NK-92 treated with Interleukin-12 subunit alpha and Interleukin-12 subunit beta, amount 100 ng/mL, for 24 hours (cell line): ENCODE measurements at places on chromosomes 11 and 22.
A peak's percentile ranks its signal among the peaks of the same experiment; 100 is the strongest.

GRCh38 chr11:125519860-125520834 is 24.1 kb upstream of the FEZ1 start:
- DNase-seq: peak; percentile 58

DNA sequence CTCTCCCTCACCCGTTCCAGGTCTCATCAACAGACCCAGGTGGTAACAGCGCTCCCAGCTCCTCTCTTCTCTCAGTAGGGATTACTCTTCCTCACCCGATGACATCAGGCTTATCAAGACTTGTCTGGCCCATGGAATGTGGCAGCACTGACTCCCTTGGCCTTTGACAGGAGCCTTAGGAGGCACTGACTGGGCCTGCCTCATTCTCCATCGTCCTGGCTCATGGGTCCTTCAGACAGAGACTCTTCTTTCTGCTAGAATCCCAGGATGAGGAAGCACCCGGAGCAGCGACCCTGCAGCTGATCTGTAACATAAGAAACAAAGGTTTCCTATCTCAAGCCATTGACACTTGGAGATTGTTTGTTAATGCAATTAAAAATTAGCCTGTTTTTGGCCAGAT is 1063.6 kb downstream of the TBC1D22A start:
- DNase-seq: no peak

- DNase-seq: no peak
Observed at GRCh38 chr11:81897639-81898038, 836.0 kb downstream of the FAM181B start.

GRCh38 chr11:105612771-105613170 is 2.9 kb downstream of the GRIA4 start:
- no peak for DNase-seq

DNA sequence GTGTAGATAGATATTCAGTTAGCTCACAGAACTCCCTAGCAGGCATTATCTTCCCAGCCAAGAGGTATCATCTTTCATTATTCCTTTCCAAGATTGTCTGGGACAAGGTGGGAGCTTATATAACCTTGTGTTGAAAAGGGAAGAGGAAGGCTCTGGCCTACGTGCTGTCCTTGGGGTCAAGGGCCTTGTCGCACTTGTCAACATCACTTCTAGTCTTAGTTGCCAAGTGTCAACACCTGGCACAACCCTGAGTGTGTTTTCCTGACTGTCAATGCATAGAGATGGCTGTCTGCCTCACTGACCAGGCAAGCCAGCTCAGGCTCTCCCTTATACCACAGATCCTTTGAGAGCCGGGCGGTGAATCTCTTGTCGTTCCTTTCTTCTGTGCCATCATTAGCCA is 331.9 kb downstream of the CNTN5 start:
- no peak for DNase-seq

- no peak for DNase-seq
Observed at GRCh38 chr11:113980785-113981184, 5.9 kb downstream of the HTR3A start.

DNA sequence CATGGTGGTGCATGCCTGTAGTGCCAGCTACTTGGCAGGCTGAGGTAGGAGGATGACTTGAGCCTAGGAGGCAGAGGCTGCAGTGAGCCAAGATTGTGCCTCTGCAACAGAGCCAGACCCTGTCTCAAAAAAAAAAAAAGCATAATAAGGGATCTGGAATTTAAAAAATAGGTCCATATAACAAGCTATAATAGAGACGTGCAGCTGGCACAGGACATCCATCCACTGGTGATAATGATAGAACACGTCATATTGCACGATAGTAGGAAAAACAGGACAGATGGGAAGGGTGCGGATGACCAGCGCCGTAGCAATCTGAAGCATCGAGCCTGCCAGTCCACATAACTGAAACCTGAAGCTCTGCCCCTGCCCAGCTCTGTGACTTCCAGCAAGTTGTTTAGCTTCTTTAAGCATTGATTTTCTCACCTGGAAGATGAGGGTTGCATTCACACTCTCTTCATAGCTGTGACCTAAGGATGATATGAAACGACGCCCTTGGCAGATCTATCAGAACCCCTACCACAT is 60.3 kb upstream of the PRODH start:
- DNase-seq: no peak

DNA sequence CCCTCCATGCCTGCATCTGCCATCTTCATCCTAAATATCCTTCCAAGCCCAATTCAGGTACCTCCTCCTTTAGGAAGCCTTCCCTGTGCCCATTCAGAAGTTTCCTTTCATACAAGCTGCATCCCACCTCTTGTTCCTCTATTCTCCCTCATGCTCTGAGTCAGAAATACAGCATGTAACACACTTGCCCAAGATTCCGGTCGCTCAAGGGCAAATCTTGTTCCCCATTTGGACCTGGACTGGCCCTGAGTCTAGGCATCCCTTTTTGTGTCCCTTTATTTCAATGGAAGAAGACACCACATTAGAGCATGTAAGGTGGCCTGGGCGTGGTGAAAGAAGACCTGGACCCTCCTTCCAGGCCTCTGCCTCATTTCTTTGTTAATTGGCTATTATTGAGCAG is 38.5 kb downstream of the RTL6 start:
- DNase-seq: no peak

DNA sequence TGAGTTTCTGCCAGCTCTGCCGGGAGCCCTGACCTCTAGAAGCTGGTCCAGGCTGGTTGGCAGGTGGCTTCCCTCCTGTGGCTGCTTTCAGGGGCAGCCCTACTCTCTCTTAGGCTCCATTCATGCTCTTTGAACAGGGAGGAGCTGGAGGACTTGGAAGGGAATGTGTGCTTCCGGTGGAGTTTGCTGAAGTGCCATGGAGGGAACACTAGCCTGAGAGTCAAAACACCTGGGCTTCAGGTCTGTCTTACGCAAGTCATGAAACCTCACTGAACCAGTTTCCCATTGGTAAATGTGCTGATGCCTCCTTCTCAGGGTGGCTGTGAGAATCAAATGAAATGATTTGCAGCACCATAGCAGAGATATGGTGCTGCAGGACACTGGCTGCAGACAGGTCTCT is 224.5 kb downstream of the KIRREL3 start:
- no peak for DNase-seq

DNA sequence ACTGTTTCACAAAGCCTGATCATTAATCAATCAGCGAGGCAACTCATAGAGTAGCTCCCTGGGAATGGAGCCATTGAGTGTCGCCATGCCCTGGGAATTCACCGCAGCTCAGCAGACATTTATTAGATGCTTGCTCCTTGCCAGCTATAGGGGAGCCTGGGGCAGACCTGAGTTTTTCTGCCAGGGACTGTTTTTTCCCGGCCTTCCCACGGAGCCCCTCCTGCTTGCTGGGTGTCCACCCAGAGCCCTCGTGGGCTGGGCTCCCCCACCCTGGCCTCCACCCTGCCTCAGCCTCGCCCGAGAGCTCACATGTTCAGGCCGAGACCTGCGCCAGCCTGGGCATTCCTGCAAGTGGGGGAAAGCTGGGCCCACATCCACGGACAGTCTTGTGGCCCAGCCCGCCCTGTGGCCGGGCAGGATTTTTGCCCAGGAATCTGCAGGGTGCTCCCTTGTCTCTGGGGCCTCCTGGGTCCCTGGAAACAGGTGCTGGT is 64.9 kb downstream of the SMIM38 start:
- no peak for DNase-seq

DNA sequence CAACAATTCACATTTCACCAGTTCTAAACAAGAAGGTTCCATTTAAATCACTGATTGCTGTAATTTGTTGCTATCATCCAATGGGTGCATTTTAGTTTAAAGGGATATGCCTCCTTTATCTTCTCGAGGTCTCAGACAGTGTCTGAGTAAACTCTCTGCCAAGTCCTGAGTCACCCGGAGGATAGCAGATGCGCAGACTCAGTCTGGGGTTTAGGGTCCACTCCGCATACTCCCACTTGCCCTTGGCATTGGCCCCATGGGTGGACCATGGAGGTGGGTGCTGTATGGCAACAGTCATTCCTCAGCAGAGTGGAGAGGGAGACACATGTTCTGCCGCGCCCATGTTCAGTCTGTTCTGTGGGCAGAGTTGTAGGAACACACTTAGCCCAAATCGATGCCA is 65.4 kb upstream of the CRTAM start:
- no peak for DNase-seq

- DNase-seq: peak; percentile 40
Observed at GRCh38 chr11:12963792-12964536, 45.2 kb upstream of the RASSF10 start.

GRCh38 chr11:70510106-70510505 is 111.8 kb downstream of the CTTN start:
- DNase-seq: no peak

- no peak for DNase-seq
Observed at GRCh38 chr11:75387736-75388294, 11.5 kb upstream of the RPS3 start.

GRCh38 chr22:40414838-40415505 is 44.6 kb downstream of the SGSM3 start:
- DNase-seq: no peak

DNA sequence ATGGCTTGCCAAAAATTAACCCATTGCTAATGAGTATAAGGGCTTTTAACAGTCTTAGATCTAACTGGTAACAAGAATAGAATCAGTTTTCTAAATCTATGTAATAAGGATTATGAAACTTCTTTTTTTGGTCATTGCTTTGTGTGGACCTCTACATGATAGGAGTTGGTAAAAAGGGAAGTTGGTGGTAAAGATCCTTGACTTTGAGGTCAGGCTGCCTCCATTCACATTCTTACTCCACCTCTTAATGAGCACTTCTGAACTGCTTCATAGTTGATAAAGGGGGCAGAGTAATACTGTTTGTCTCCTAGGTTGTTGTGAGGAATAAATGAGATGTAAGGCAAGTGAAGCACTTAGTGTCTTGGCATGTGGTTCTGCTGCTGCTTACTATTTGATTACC is 10.6 kb downstream of the EIF3M start:
- no peak for DNase-seq

DNA sequence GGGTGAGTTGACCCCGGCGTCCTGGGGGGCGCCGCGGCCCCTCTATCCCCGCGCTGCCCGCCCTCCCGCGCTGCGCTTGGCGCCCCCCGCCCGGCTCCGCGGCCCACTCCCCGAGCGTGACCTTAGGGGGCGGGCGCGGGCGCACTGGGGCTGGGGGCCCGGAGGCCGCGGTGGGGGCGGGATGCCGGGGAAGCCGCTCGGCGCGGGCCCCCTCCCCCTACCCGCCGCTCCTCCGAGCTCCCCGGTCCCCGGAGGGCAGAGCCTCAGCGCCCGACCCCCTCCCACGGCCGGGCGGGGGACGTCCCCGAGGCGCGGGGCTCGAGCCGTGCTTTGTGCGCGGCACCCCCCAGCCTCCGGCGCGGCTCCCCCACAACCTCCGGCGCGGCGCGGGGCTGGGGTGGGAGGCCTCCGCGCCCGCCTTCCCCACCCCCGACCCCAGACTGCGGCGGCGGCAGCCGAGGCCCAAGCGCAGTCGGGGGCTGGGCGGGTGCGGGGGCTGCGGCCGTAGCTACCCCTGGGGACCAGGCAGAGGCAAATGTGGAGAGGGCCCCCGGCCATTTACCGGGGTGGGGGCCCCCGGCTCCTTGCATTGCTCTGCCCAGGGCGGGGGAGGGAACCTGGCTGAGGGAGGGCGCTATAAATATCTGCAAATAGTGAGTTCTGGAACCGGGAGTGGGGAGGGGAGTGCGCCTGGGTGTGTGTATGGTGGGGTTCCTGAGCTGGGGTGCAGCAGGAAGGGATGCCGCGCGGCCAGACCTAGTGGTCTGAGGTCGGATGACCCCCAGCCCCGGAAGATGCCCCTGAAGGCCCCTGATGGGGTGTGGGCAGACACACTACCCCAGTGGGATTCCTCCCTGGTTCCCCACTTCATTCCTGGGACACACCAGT is 988 bp downstream of the MGAT3 start:
- no peak for DNase-seq

- no peak for DNase-seq
Observed at GRCh38 chr11:94638902-94639373, 71.8 kb downstream of the PIWIL4 start.

GRCh38 chr11:64747961-64748665 is 4.2 kb upstream of the RASGRP2 start:
- no peak for DNase-seq

GRCh38 chr22:22897091-22897490 is 9.5 kb downstream of the IGLL5 start:
- DNase-seq: no peak

DNA sequence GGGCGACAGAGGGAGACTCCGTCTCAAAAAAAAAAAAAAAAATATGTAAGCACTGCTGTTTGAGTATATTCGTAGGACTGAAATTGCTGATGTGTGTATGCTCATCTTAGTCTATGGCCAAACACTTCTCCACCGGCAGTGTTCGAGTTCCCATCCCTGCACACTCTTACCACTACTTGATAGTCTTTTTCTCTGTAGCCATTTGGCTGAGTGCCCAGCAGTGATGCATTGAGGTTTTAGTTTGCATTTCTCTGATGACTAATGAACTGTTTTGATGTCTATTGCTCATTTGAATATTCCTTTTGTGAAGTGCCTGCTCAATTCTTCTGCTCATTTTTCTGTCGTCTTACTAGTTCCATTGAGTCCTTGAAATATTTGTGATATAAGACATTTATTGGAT is 1.9 kb downstream of the TIRAP start:
- DNase-seq: no peak

DNA sequence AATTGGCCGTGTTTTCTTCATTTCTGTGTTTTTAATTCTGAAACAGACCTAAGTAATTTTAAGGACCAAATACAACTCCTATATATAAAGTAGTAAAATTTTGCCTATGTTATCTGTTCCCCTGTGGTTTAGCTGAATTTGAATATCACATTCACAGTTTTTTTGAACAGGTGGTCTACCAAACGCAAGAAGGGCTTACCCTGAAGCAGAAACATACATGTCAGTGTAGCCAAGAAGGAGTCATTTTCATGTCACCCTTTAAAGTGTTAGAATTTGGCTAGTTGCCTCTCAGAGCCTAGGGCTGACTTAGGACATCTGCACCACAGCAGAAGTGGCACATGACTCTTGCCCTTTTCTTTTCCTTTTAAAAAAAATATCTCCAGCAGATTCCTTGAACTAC is 34.3 kb downstream of the MYBPC3 start:
- DNase-seq: no peak

- DNase-seq: no peak
Observed at GRCh38 chr22:46262449-46263215, 511 bp downstream of the PKDREJ start.

DNA sequence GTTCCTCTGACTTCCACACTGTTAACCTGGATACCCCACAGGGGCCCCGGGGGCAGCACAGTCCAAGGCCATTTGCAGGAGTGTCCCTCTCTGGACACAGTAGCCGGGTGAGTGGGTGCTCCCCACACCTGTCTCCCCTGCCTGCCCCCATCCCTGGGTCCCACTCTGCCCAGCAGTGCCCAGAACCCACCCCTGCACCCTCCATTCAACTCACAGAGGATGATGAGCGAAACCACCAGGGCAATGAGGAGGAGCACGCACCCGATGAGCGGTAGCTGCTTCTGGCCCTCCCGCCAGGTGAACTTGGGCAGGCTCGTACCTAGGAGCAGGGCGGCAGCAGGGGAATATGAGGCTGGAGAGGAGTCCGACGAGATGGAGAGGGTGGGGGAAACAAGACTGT is 12.2 kb downstream of the TMPRSS13 start:
- DNase-seq: no peak

GRCh38 chr22:23256986-23257888 is 76.9 kb downstream of the BCR start:
- DNase-seq: no peak

GRCh38 chr11:75352588-75353206 is 1.2 kb upstream of the ARRB1 start:
- DNase-seq: no peak
